ENCODE measurements at places on chromosomes 3 and 15.

GRCh38 chr3:19147905-19148767 is at the start of gene KCNH8:
TSS of gene KCNH8 (plus strand) at chr3:19148510. CDS start at chr3:19148720, 210 bp downstream.
- no peak for DNase-seq

- no peak for DNase-seq
Measured at GRCh38 chr15:34718681-34719665, 35.8 kb downstream of the GJD2 start.

GRCh38 chr3:36165509-36166290 is 214.6 kb upstream of the STAC start:
- no peak for DNase-seq

GRCh38 chr3:123993818-123994217 is 1.9 kb upstream of the ROPN1 start:
- DNase-seq: no peak

DNA sequence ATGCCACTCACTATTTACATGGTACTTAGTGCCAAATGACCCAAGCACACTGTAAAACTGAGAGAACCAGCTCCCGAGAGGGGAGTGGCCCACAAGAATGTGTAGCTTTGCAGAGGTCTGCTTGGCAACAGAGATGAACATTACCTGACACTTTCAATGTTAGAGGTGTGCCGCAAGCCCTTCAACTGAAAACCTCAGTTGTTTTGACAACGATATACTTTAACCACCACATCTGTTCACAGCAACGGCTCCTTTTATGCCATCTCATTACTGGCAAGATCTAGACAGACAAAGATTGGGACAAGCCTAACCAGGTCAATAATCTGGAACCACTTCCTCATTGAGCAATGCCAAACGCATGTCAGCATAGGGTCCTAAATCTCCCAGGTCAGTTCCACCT is 23.7 kb downstream of the NEK10 start:
- no peak for DNase-seq
